ENCODE measurements at places on chromosomes 7 and 10.
A peak's percentile ranks its signal among the peaks of the same experiment; 100 is the strongest.

- DNase-seq: peak; percentile 83
Observed at GRCh38 chr10:6401558-6402348, 178.3 kb downstream of the PRKCQ start.

- DNase-seq: no peak
Observed at GRCh38 chr10:97686301-97686961, 610 bp downstream of the AVPI1 start.

DNA sequence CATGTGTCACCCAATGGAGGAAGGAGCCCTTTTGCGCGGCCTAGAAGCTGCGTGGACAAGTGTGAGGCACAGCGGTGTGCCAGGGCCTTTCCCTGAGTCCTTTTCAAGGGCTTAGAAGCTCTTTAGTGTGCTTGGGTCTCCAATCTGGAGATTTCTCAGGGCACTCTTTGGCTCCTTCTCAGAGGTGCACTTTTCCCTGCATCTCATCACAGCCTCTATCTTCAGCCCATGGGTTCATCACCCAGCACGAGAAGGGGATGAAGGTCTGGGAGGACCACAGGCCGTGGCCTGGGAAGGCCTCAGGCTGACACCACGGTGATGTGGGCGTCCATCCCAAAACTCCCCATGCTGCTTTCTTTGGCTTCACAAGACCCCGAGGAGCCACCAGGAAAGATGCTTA lies 233.4 kb downstream of the TEX36 start:
- DNase-seq: no peak

GRCh38 chr10:114525368-114525949 lies 121.2 kb upstream of the AFAP1L2 start:
- no peak for DNase-seq

- no peak for DNase-seq
Observed at GRCh38 chr10:30538086-30538485, 91.5 kb downstream of the LYZL2 start.

DNA sequence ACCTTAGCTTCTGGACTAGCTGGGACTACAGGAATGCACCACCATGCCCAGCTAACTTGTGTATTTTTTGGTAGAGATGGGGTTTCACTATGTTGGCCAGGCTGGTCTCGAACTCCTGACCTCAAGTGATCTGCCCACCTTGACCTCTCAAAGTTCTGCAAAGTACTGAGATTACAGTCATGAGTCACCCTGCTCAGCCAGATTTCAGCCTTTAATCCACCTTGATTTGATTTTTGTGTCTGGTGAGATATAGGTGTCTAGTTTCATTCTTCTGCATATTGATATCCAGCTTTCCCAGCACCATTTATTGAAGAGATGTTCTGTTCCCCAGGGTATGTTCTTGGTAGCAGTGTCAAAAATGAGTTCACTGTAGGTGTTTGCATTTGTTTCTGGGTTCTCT lies 20.1 kb upstream of the CYP3A7 start:
- no peak for DNase-seq

GRCh38 chr7:71900556-71900955 lies 511.6 kb downstream of the CALN1 start:
- no peak for DNase-seq

GRCh38 chr10:60573336-60573735 lies 183.7 kb upstream of the ANK3 start:
- no peak for DNase-seq

- DNase-seq: no peak
Observed at GRCh38 chr7:151518105-151518946, 1.4 kb downstream of the RHEB start.

DNA sequence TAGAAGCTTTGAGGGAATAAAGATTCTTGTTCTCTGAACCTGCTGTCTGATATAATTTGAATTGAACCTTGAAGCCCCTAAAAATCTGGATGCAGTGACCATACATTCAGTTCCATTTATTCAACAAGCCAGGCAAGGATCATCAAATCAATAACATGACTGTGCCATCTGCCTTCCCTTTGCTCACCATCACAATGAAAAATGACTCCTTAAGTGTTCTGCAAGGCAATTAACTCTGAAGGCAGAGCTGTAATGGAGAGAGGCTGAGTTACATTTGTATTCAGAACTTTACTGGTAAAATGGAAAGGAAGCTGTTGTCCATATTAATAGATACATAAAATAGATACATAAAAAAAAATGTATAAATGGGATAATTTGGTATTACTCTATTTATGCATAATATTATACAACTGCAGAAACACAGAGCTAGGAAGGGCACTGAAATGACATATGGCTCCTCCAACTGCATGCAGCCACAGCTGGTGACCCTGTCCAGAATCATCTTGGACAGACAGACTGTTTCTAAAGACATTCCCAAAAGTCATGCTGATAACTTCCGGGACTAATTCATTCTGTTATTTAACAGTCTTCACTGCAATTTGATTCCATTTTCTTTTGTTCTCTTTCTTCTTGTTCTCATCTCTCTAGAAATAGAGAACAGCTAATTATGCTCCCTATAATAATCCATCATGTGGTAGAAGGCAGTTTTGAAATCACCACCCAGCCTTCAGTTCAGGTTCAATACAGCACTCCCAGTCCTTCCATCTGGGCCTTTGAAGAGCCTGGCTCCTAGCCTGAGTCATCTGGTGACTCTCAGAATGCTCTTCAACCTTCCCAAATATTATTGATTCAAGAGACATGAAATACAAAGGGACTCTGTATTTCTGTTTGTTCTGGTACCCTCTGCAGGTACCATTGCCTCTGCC lies 412.6 kb downstream of the GFRA1 start:
- no peak for DNase-seq

DNA sequence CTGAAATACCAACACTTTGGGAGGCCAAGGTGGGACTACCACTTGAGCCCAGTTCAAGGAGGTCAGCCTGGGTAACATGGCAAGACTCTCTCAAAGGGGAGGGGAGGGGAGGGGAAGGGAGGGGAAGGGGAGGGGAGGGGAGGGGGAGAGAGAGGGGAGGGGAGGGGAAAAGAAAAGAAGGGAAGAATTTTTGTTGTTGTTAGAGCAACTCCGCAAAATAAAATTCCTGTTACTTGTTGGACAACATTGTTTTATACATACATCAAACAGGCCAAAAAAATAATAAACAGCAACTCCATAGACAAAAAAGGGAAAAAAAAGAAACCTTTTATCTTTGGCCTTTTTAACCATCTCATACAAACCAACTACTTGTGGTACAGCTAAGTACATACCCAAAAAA lies 57.3 kb upstream of the TRIM24 start:
- no peak for DNase-seq

DNA sequence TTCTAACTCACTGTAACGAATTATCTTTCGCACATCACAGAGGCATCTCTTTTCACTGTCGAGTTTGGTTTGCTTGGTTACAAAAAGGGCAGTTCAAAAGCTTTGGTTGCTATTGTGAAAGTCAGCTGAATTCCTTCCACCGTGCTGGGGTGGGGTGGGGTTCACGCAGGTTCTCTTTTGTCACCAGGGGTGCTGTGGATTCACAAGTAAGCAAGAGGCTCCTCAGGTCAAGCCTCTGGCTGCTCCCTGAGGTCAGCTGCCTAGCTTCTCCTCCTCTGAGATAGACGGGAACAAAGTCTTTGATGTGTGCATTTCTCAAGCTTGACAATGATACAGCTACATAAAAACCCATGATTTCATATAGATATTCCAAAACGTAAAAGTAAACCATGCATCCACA lies 47.7 kb downstream of the EGFR start:
- DNase-seq: no peak

DNA sequence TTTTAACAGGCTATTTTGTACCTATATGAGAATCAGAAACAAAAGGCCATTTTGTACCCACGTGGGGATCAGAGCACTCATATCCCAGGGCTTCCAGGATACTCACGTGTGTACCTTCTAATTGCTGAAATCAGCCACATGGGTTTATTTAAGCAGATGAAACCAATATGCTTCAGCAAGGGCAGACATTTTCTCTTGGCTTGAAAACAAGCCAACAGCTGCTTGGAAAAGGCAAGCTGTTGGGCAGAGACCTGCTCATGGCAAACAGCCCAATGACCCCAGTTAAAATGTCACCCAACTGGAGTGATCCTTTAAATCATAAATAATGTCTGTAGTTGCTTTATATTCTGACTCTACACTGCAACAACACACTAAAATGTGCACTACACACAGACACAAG lies 26.5 kb upstream of the TOMM7 start:
- DNase-seq: peak; percentile 40

DNA sequence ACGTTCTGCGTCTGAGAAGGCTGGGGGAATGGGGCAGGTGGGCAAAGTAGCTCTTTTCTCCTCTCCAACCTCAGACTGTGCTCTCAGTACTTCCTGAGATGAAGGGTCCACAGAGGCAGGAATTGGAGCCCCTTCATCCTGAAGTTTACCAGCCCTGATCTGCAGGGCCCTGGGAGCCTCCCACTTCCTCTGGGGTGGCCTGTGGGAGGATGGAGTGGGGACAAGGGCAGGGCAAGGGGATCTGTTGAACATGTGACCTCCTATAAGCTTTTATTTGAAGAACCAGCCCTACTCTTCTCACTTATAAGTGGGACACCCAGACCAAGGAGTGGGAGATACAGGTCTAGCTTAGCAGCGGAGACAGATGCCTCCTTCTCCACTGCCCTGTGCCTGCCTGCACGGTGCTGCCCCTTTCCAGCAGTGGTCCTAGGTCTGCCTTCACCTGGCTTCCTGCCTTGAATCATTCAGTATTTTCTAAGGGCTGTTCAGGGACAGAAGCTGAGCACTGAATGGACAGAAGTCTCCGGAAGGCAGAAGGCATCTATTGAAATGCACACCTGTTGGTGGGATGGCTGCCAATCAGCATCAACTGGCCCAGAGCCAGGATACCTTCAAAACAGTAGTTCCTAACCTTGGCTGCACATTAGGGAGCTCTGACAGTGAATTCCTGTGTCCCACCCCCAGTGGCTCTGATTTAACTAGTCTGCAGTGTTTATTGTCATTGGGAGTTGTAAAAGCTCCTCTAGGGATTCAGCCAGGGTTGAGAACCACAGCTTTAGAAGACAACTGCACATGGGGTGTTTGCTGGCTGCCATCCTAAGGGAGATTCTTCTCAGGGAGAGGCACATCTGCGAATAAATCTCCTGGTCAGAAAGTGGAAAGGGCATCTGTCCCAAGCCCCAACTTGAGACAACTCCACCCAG lies 2.7 kb upstream of the ARHGAP22 start:
- DNase-seq: no peak

DNA sequence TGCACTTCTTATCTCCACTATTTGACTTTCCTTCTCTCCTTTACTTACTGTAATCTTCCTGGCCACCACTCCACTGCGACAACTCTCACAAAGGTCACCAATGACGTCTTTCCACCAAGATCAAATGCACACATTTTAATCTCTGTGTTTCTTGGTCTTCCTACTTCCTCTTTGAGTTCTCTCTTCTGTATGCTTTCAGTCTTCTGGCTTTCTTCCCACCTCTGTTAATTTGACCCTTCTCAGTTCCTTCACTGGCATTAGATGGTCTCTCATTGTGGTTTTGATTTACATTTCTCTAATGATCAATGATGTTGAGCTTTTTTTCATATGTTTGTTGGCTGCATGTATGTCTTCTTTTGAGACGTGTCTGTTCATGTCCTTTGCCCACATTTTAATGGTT lies 31.9 kb downstream of the FAM107B start:
- no peak for DNase-seq

Data from SHP77 (cell line).